ENCODE measurements at places on chromosomes 5 and 9.

- peaks cover 23% of the 10 kb centered on the region for H3K27me3 ChIP-seq
- no peaks in the 10 kb centered on the region for H3K36me3 ChIP-seq
- H3K27ac ChIP-seq, result no peak overlapping the region
- peaks cover 23% of the 10 kb centered on the region for H3K4me1 ChIP-seq
- no peak for DNase-seq
Observed at GRCh38 chr5:75050415-75050814, 1.9 kb downstream of the GCNT4 start.

GRCh38 chr5:181151146-181151545, 3.8 kb downstream of the OR2V2 start:
- no peaks in the 10 kb centered on the region for H3K4me1 ChIP-seq
- H3K27ac ChIP-seq, result no peak overlapping the region
- H3K27me3 ChIP-seq, result no peaks in the 10 kb centered on the region
- H3K4me3 ChIP-seq, result no peak overlapping the region
- no peak for DNase-seq

DNA sequence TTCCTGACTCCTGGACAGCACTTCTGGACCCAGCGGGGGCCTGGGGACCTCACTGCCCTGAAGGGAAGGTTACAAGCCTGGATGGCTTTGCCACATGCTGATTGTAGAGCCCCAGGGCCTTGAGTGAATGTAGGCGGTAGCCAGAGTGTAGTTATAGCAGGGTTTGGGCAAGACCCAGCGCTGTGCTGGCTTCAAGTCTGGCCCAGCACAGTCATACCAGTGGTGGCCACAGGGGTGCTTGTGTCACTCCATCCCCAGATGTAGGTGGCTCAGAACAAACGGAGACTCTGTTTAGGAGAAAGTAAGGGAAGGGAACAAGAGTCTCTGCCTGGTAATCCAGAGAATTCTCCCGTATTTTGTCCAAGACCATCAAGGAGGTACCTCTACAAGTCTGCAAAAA, 84.6 kb downstream of the STARD4 start:
- H3K36me3 ChIP-seq, result no peaks in the 10 kb centered on the region
- H3K27ac ChIP-seq, result no peak overlapping the region

- no peaks in the 10 kb centered on the region for H3K27me3 ChIP-seq
- peaks cover 4% of the 10 kb centered on the region for H3K4me1 ChIP-seq
- H3K36me3 ChIP-seq, result no peaks in the 10 kb centered on the region
- no peak overlapping the region for H3K4me3 ChIP-seq
- H3K27ac ChIP-seq, result no peak overlapping the region
Observed at GRCh38 chr5:74538206-74538661, 102.3 kb downstream of the ENC1 start.

DNA sequence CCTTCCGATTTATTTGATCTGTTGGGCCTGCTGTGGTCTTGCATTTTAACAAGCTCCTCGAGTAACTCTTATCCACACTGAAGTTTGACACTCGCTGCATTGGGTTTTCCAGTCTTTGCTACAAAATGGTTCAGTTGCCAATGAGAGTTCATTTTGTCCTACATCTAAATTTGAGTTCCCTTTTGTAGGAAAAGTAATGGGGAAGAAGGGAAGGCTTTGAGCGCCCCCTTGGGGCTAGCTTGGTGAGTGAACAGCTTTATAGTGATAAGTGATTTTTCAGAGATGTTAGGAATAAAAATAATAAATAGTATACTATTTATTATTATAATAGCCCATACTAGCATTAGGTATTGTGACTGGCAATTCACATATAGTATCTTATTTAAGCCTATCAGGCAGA, 89.9 kb upstream of the GNAQ start:
- H3K4me3 ChIP-seq, result no peak overlapping the region
- H3K36me3 ChIP-seq, result no peaks in the 10 kb centered on the region
- no peaks in the 10 kb centered on the region for H3K27me3 ChIP-seq
- no peaks in the 10 kb centered on the region for H3K4me1 ChIP-seq
- no peak overlapping the region for H3K27ac ChIP-seq
- DNase-seq, result no peak

DNA sequence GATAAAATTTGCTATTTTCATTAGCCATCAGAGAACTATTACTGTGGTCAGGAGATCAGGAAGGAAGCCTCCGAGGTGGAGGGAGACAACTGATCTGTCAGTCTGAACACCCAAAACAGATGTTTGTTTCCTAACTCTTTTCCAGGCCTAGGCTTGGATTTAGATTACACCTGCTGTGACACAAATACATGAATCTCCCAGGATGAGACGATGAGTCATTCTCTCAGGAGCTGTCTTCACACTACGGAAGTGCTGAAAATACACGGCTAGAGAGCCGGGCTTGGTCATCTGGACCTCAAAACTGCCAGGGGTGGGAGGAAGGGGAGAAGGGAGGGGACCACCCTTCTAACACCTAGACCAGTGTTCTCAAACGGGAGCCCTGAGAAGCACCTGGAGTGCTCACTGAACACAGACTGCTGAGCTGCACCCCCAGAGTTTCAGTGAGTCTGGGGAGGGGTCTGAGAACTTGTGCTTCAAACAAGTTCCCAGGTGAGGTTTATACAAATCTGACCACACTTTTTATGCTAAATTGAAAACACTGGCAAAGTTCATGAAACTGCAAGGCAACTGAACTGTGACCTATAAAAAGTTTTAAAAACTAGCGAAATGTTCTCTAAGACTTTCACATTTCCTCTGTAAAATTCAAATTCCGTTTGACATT, 80.3 kb upstream of the EQTN start:
- DNase-seq, result no peak
- H3K4me3 ChIP-seq, result no peak overlapping the region
- H3K4me1 ChIP-seq, result no peaks in the 10 kb centered on the region
- H3K27me3 ChIP-seq, result no peaks in the 10 kb centered on the region
- H3K36me3 ChIP-seq, result no peaks in the 10 kb centered on the region

DNA sequence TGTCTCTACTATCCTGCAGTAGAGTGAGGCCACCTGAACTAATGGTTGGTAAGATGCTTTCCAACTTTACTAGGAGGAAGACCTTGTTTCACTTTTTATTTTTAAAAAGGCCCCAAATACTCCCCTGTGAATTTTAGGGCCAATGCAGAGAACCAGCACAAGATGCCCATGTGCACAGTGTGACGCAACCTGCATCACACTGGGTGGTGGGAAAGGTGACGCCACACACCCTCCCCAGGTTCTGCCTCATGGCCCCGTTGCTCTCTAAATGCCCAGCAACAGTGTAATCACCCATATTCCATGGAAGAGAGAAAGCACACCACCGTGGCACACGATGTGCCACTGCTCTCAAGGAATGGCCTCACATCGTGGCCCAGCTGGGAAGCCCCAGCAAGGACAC, 6.4 kb downstream of the SURF4 start:
- peaks cover 47% of the 10 kb centered on the region for H3K4me1 ChIP-seq
- no peak overlapping the region for H3K27ac ChIP-seq
- H3K36me3 ChIP-seq, result peaks cover 74% of the 10 kb centered on the region
- no peak overlapping the region for H3K4me3 ChIP-seq

GRCh38 chr5:148996270-148996669, 66.6 kb downstream of the SH3TC2 start:
- H3K27ac ChIP-seq, result no peak overlapping the region
- no peak overlapping the region for H3K4me3 ChIP-seq
- DNase-seq, result no peak
- H3K4me1 ChIP-seq, result no peaks in the 10 kb centered on the region
- H3K27me3 ChIP-seq, result no peaks in the 10 kb centered on the region
- no peaks in the 10 kb centered on the region for H3K36me3 ChIP-seq
